GOT3 (cell line): ENCODE measurements at places on chromosomes 5 and 9.

GRCh38 chr5:72064801-72065570 lies 42.3 kb upstream of the MAP1B start:
- no peak for DNase-seq

GRCh38 chr5:108581026-108581425 lies 166.7 kb upstream of the FER start:
- no peak for DNase-seq

DNA sequence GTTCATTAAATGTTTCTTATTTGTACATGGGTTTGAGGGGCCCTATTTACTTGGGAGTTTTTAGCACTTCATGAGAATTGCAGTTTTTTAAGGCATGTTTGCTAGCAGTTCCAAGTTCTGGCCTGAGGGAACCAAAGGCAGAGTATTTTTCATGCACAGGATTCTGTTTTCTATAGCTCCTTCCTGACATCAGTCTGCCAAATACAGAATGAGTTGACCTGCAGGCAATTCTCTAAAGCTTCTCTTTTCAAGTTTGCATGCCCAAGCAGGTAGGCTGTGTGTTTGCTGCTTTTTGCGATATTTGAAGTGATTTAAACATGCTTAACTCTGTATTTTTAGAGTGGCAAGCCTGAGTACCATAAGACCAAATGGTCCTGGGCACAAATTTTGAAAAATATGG lies 75.8 kb downstream of the AOPEP start:
- no peak for DNase-seq

DNA sequence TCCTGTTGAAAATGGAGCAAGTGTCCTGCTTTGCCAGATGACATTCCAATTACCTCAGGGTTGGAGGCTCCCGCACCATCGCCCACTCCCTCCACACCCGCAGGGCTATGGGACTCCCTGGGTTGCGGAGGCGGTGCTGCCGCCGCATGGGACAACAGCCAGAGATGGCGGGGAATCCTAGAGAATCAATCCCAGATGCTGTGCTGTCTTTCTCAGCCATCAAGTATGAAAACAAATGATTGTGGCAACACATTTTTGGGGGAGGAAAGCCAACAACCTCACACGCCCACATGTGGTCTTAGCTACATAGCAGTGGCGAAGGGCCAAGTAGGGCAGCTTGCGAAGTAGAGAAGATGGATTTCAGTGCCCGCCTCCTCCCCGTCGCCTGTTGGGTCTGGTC lies 46.7 kb downstream of the IL31RA start:
- DNase-seq: peak; percentile 49

GRCh38 chr9:127629468-127630081 lies 17.5 kb downstream of the STXBP1 start:
- DNase-seq: no peak

- no peak for DNase-seq
These were observed 8.5 kb downstream of the DMXL1 start for GRCh38 chr5:119079318-119079921.

DNA sequence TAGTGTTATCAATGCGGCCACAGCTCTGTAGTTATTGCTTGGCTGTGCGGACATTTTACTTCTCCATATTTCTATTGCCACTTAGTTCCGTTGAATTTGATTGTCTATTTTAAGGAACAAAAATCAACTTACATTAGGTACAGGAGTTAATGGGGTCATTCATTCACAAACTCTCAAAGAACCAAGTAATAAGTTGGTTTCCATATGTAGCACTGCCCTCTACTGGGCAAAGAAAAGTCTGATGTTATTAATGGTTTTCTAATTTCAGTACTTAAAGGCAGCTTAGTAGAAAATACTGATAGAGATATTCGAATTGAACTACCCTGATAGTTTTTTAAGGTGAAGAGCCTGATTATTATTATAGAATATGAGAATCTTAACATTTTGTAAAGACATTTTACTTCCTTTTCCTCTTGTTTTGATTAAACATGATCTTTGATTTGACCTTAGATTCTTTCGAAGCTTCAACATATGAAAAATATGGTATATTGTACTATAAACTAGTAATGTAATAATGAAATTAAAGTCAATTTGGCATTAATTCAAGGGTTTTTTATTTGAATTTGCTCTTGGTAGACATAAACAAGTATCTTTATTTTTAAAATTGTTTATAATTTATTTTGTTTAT lies 119.5 kb upstream of the CTNND2 start:
- DNase-seq: no peak

DNA sequence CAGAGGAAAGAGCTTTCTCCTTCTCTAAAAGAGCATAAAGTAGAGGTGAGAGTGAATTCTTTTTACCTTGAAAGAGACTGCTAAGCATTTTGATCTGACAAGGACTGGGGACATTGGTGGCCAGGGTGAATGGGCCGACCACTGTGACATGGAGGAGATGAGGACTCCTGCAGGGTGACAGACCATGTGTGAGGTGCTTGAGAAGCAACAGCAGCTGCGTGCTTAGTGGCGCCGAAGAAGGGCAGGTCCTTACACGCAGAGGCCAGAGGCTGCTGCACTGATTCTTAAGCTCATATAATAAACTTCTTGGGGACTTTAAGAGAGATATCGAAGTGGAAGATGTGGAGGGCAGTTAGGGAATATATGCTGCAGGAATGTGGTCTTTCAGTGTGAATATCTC lies 8.7 kb upstream of the JAKMIP2 start:
- no peak for DNase-seq

DNA sequence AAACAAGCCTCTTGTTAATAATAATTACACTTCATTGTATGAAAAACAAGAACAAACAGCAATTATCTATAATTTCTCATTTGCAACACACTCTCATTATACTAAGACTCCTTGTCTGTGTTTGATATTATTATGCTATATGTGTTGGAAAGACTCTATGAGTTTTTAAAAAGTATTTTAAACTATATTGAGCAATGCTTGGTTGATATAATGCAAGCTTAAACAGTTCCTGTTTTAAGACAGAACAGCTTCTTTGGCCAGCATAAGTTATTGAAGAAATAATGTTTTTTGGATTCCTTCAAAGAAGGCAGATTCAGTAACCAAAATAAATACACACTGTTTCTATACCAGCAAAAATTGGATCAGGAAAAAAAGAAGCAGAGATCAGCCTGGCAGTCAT lies 871.4 kb downstream of the MAT2B start:
- no peak for DNase-seq

- no peak for DNase-seq
These were observed 18.4 kb downstream of the OGN start for GRCh38 chr9:92385953-92386352.

DNA sequence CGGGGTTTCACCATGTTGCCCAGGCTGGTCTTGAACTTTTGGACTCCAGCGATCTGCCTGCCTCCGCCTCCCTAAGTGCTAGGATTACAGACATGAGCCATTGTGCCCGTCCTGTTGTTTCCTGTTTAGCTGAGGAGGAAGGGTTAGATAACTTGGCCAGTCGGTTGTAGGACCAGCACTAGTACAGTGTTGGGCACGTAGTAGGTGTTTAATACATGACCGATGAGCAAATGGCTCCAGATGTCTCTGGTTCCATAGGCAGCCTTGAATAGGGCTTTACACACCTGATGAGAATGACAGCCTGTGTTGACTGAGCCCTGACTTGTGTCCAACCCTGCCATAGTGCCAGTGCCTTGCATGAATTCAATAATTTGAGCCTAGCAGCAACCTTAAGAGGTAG lies 1.8 kb downstream of the EHMT1 start:
- DNase-seq: no peak

- DNase-seq: no peak
These were observed 45.9 kb upstream of the TLX3 start for GRCh38 chr5:171263181-171263580.

DNA sequence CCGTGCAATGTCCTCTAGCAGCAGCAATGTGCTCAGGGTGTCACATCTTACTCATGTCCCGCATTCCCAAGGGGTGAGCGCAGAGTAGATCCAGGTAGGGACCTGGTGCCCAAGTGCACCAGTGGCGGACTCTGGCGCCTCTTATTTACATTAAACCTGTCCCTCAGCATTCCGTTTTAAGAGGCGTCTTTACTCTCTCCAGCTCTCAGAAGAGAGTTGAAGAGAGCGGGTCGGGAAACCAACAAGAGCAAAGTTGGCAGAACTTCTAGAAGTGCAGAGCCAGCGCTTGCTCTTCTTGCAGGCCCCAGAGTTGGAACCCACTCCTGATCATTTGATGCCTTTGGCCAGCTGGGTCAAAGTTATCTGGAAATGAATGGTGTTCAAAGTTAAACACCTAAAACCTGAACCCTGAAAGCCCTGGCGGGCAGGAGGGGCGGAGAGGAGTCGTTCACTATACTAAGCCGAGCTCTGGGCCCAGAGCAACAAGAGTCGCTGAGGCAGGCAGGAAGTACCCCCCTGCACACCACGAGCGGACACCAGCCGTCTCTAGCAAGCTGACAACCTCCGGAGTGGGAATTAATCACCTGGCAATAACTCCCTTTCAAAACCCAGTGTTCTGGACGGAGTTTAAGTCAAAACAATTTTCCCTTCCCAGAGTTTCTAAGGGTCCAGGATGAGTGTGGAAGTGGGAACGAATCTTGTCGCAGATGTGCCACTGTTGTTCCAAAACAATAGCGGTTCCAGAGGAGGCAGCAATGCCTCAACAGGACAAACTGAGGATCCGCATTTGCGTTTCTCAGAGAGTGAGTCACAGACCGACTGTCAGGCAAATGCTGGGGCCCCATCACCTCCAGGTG lies 122.8 kb downstream of the TMEM161B start:
- no peak for DNase-seq

- no peak for DNase-seq
These were observed 19.5 kb upstream of the ASPN start for GRCh38 chr9:92501671-92502393.

- no peak for DNase-seq
These were observed 147.2 kb upstream of the EFNA5 start for GRCh38 chr5:107817951-107818350.

GRCh38 chr5:33938507-33938796 lies 2.3 kb downstream of the RXFP3 start:
- no peak for DNase-seq

GRCh38 chr5:151493665-151494064 lies 46.3 kb downstream of the SLC36A1 start:
- DNase-seq: no peak

DNA sequence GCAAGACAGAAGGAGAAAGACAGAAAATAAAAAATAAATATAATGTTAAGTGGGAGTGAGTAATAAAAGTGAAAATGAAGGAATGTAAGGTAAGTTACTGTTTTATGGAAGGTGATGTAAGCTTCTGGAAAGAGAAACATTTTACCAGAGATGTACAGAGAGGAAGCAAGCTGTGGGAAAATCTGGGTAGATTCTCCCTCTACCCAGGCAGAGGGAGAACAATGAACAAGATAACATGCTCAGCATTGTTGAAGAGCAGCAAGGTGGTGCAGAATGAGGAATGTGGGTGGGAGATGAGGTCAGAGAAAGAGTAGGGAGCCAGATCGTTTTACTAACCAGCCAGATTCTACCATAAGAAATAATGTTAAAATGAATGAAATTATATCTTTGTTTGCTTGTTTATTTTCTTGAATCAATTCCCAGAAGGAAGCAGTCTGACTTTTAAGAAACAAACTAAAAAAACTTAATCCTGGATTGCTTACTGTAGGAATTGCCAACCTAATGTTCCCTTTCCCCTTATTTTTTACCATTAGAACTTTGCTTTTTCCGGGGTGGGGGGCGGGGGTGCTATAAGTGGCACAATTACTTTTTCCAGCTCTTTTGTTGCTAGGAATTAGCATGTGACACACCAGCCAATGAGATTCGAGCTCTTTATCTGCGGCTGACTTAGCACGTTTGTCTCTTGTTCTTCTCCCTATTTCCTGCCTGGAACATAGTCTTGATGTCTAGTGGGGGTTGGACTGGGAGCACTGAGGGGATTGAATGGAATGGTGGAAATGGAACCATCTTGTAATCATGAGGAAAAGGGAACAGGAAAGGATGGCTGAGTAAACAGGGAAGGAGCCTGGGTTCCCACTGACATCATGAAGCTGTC lies 356.7 kb downstream of the TMEM167A start:
- no peak for DNase-seq

DNA sequence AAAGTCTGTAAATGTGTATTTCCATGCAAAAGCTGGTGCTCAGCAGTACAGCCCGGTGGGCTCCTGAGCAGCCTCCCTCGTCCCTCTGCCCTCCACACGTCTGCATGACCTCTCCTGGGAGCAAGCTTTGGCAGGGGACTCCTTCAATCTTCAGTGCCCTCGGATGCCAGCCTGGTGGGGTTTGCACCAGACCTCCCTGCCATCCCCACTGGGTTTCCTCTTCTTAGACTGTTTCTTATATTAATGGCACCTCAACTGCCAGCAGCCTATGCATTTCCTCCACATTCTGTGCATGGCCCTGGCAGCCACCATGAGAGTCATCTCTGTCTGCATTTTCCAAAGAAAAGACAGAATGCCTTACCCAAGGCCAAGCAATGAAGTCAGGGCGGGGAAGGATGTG lies 108.4 kb downstream of the ROR2 start:
- no peak for DNase-seq

GRCh38 chr9:91361291-91362050 lies at the start of gene AUH:
Gene AUH, minus strand, starts transcription at chr9:91361918. Its CDS starts 29 bp downstream, at chr9:91361889.
- DNase-seq: peak; percentile 27

DNA sequence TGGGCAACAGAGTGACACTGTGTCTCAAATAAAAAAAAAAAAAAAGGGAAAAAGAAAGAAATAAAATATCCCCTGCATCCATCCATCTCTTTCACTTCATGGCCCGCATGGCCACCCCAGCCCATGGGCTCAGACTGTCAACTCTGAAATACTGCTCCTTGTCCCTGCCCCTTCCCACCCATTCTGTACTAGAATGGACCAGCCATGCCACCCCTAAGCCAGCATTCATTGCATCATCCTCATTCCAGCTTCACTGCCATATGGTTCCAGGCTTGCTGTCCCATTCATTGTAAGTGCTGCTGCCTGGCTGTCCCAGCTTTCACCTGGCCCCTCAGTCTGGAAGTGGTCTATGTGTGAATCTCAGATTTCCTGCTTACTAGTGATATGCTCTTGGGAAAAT lies 46.2 kb downstream of the SPRY4 start:
- DNase-seq: no peak

DNA sequence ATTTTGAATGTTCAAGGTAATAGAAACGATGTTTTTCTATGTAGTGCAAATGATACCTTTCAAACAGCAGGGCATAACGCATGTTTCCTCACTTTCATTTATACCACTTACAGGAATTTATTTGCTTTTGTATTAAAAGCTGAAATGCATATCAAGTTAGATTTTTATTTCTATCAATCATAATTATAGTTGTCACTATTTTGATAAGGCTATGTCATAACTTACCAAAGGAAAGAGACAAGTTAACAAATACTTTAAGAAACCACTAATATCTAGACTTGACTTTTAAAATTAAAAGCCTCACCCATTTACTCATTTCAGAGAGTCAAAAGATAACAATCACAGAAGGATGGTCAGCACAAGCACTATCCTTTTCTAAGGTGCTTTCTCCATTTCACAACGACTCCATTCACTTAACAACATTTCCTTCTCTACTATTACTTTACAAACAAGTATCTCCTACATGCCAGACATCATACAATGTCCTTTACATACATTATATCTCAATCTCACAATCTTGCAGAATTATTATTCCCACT lies 12.6 kb downstream of the ERP44 start:
- no peak for DNase-seq

DNA sequence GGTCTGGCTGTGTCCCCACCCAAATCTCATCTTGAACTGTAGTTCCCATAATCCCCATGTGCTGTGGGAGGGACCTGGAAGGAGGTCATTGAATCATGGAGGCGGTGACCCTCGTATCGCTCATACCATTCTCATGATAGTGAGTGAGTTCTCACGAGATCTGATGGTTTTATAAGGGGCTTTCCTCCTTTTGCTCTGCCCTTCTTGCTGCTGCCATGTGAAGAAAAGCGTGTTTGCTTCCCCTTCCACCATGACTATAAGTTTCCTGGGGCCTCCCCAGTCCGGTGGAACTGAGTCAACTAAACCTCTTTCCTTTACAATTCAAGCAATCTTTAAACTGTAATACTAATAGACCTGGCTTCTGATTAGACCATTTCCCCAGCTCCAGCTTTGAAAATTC lies 92.2 kb upstream of the SARDH start:
- DNase-seq: no peak
